Activated T-cell treated with anti-CD3 and anti-CD28 coated beads for 1 hour (primary cell): ENCODE measurements at places on chromosomes 6 and 20.

DNA sequence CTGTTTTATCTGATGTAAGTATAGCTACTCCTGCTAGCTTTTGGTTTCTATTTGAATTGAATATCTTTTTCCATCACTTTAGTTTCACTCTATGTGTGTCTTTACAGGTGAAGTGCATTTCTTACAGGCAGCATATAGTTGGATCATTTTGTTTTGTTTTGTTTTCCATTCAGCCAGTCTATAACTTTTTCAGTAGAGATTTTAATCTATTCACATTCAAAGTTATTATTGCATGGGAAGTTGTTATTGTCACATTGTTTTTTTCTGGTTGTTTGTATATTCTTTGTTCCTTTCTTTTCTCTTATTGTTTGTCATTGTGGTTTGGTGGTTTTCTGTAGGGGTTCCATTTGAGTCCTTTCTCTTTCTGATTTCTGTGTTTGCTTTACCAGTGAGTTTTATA lies 151.2 kb downstream of the PDE10A start:
- no peak for DNase-seq

DNA sequence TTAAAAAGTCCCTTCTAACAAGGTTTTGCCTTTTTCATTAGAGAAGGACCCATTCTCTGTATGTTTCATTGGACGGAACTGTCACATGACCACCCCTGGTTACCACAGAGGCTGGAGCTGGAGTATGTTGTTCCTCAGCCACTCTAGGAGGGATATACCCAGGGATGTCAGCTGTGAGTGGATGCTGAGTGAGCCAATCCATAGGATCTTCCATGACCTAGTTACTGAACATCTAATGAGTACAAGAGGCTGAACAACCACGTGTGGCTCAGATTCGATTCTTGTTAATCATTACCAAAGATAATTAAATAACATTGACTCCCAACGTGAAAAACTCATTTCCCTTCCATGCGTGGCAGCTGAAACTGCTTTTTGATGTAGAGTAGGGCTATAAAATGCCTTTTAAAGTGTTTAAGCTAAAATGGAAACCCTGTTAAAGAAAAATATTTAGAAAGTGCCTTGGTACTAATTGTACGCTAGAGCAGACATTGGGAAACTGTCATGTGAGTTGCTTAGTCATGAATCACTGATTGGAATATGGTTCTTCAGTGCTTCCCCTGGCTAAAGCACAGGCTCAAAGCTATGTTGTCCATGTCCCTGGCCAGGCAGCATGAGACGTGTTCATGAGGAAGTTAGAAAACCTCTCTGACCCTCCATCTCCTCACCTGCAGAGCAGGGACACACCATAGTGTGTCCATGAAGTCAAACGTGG lies 256.1 kb downstream of the ZNF217 start:
- DNase-seq, result no peak

DNA sequence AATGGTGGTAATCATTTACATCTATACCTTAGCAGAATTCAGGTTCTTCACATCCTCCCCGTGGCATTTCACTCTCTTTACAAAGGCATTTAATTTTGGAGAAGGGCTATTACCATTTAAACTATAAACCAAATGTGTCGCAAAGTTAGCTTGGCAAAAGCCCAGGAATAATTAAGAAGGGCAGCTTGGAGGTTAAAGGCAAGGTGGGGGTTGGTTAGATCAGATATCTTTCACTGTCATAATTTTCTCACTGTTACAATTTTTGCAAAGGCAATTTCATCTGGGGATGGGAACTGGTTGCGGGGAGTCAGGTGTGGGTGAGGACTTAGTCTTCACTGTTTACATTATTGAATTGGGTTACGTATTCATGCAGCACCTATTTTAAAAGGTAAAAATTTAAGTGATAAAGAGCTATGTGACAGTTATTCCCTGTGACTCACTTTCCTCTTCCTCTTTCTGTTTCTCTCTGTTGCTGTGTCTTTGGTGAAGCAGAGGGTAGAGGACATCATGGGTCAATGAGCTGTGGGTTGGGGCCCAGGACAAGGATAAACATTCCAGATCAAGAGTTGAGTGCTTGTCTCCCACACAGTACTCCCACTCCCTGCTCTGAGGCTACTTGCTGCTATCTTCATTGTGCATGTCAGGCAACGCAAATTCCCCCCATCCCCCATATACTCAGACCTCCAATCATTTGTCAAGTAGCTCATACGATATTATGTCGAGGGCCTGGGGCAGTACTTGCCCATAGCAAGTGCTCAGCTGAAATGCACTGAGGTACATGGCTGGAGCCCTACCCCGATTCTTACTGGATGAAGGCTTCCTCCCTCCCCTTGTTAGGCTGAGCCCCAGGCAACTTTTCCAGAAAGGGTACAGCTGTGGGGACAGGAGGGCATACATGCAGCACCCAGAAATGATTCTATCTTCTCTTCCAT lies 223.1 kb upstream of the MYLIP start:
- DNase-seq, result no peak

- no peak for DNase-seq
Observed at GRCh38 chr6:12297363-12298016, 7.3 kb downstream of the EDN1 start.

GRCh38 chr6:169174516-169175359 lies 78.9 kb downstream of the THBS2 start:
- DNase-seq, result no peak

GRCh38 chr6:44431118-44431725 lies 43.7 kb downstream of the CDC5L start:
- DNase-seq, result peak; percentile 17

DNA sequence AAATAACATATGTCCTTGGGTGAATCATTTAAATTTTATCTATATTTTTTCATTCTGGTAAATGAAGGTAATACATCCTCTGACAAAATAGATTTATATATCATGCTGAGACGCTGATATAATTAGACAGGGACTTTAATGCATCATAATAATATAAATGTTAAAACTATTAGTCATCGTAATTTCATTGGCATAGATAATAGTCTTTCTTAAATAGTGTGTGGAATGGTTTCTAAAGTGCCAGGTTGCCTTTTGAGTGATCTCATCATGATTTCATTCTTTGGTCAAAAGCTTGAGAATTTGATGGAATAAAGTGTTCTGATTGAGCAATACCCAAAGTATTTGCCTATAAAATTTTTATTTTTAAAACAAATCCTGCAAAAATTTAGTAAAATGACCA lies 43.2 kb upstream of the BMP5 start:
- DNase-seq, result no peak

GRCh38 chr6:34587851-34588250 lies 31.7 kb upstream of the SPDEF start:
- no peak for DNase-seq

DNA sequence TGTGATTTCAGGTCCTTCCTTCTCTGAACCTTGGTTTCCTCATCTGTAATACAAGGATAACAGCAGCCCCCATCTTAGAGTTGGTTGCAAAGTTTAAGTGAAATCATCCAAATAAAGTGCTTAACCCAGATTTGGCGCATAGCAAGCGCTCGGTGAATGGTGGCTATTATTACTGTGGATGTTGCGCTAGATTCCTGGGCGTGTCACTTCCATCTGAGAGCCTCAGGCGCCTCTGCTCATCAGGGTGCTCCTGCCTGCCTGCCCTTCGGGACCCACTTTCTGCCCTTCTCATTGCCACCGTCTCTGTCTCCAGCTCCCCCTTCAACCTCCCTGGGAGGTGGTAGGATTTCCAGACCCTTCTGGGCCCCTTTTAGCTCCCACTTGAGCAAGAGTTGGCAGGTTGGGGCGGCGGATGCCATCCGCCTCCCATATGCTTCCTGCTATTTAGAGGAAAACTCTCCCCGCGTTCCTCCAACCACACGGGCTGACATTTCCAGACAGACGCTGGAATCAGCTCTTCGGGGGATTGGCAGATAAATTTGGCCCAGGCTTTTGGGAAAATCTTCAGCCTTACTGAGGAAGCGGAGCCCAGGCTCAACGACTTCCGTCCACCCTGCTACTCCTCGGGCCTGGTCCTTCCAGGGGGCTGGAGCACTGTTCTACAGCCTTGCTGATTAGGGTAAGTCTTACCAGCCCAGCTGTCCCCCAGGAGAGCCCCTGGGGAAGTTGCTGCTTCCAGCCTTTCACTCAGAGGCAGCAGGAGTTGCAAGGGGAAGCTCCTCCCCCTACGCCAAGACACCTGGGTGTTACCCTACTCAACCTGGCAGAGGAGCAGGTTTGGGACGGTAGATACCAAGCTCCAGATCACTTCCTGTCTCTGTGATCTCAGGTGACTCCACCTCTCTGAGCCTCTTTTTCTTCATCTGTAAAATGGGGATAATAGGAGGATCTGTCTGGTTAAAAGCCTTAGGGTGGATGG lies 71.5 kb downstream of the DLGAP4 start:
- DNase-seq, result no peak

DNA sequence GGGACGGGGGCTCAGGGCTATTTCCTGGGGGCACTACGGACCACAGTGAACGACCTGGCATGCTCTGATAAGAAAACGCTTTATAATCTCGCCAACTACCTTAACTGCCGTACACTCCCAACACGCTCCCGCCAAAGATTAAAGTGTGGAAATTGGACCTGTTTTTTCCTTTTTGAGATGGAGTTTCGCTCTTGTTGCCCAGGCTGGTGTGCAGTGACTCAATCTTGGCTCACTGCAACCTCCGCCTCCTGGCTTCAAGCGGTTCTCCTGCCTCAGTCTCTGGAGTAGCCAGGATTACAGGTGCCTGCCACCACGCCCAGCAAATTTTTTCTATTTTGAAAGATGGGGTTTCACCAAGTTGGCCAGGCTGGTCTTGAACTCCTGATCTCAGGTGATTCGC lies 346 bp upstream of the SLC44A4 start:
- no peak for DNase-seq

- no peak for DNase-seq
Observed at GRCh38 chr6:108565091-108565766, 4.5 kb downstream of the FOXO3 start.

DNA sequence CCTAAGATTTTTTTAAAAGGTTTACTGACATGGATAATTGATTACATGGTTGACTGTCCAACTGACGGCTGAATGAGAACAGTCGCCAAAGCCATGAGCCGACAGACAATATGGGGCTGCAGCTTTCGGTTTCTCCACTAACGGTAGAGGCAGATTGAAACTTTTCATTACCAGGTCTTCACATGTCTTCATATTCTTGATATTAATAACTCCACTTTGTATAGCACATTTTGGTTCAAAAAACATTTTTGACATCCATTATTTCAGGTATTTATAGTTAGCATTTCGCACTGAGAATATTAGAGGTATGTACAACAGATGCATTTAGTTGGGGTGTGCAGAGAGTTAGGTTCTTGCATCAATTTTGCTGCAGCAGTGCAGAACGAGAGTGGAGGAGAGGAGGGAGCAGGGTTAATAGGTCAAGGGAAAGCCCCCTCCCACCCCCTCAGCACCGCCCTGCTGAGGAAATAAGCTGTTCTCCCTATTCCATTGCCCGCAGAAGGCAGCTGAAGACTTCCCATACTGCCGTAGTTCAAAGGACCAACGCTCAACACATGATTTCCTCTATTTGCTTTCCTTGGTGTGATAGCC lies 73.6 kb upstream of the ADTRP start:
- DNase-seq, result no peak

- DNase-seq, result no peak
Observed at GRCh38 chr6:149393002-149393679, 6.9 kb upstream of the SUMO4 start.

DNA sequence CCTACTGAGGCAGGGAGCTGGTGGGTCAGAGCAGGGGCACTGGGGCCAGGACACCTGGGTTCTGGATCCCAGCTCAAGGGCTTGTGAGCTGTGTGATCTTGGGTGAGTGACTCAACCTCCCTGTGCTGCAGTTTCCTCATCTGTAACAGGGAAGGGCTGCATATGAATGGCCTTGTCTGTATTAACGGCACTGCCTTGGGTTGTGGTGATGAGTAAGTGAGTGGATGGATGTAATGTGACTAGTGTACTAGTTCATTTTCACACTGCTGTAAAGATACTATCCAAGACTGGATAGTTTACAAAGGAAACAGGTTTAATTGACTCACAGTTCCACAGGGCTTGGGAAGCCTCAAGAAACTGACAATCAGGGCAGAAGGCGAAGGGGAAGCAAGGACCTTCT lies 233.5 kb downstream of the TAF4 start:
- no peak for DNase-seq

GRCh38 chr6:7137335-7138045 lies 29.7 kb downstream of the RREB1 start:
- peak; percentile 40 for DNase-seq

GRCh38 chr6:46998436-46999017 lies 43.6 kb downstream of the ADGRF1 start:
- DNase-seq, result no peak

GRCh38 chr6:41561416-41561815 lies 15.2 kb downstream of the FOXP4 start:
- no peak for DNase-seq

- DNase-seq, result no peak
Observed at GRCh38 chr6:24927277-24927955, 8.3 kb downstream of the RIPOR2 start.

DNA sequence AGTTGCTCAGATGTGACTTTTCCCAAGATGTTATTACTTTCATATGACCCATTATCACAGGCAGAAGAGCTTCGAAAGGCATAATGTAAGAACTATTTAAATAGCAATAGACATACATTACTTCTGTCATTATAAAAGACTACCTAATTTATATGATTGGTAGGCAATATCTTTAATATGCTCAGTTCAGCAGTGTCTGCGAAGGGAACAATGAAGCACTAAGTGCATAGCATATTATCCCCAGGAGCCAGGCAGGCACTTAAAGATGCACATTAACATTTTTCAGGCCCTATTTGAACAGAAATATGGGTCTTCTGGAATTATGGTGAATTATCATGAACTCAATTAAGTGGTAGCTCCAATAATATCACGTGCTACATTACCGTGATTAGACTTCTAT lies 217.8 kb downstream of the EPM2A start:
- DNase-seq, result no peak

- no peak for DNase-seq
Observed at GRCh38 chr20:41076776-41077175, 48.2 kb downstream of the TOP1 start.

DNA sequence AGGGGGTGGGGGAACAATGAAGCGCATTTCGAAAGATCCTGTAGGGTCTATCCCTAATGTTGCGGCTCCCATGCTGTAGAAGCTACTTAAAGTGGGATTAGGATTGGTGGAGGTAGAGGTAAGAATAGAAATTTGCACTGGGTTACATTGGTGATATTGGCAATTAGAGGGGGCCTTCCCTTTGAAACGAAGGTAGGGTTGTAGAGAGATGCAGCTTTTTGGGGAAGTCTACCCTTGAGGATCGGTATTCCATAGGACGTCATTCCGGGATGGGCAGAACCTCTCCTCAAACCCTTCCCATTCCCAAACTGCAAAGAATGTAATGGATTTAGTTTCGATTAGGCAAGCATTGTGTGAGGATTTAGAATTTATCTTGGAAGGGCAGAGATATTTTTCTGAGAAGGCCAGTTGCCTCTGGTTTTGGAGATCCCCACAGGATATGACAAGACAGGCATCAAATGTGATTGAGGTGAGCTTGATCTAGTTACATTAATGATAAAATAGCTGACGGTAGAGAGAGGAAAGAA lies 5.4 kb upstream of the ZNFX1 start:
- DNase-seq, result no peak

- no peak for DNase-seq
Observed at GRCh38 chr6:12232821-12233220, 57.3 kb upstream of the EDN1 start.

GRCh38 chr6:1423578-1423977 lies 34.2 kb downstream of the FOXF2 start:
- DNase-seq, result no peak
